ENCODE measurements at places on chromosomes 16 and 17. TPM values are rescaled to one million over a fixed set of nuclear protein-coding genes. Genes with fewer than 3 reads are reported as not detected.
A peak's percentile ranks its signal among the peaks of the same experiment; 100 is the strongest.

GRCh38 chr17:79947351-79948031, 88.2 kb downstream of the TBC1D16 start:
- H3K27me3 ChIP-seq, result no peaks in the 10 kb centered on the region
- H3K27ac ChIP-seq, result no peak overlapping the region
- DNase-seq, result peak; percentile 66
- peaks cover 54% of the 10 kb centered on the region for H3K36me3 ChIP-seq

Gene SHBG
- 0.27 TPM for polyA plus RNA-seq

DNA sequence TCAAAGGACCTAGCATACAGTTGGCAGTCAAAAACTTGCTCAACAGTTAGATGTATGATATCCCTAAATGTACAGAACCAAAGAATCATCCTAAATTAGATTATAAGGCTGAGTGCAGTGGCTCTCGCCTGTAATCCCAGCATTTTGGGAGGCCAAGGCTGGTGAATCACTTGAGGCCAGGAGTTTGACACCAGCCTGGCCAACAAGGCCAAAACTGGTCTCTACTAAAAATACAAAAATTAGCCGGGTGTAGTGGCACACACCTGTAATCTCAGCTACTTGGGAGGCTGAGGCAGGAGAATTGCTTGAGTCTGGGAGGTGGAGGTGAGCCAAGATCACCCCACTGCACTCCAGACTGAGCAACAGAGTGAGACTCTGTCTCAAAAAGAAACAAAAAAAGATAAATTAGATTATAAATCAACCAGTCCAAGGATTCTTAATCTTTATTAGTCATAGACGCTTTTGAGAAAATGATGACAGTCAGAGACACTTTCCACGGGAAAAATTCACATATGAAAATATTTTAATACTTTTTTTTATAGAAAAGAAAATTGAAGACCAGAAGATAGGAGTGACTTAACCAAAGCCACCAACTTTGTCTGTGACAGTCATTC, 77.6 kb downstream of the MMD start:
- peaks cover 6% of the 10 kb centered on the region for H3K4me1 ChIP-seq
- no peaks in the 10 kb centered on the region for H3K36me3 ChIP-seq
- DNase-seq, result no peak
- H3K4me3 ChIP-seq, result no peak overlapping the region
- no peak overlapping the region for H3K27ac ChIP-seq
- no peaks in the 10 kb centered on the region for H3K27me3 ChIP-seq

GRCh38 chr17:7557147-7557764, 1.3 kb upstream of the TNFSF13 start:
- peak overlapping the region; percentile 98 for H3K27ac ChIP-seq
- no peak overlapping the region for H3K4me3 ChIP-seq
- no peaks in the 10 kb centered on the region for H3K27me3 ChIP-seq
- H3K4me1 ChIP-seq, result peaks cover 30% of the 10 kb centered on the region
- H3K36me3 ChIP-seq, result no peaks in the 10 kb centered on the region

Gene CA7
- not detected for polyA plus RNA-seq

GRCh38 chr16:8096211-8096610, 494.1 kb downstream of the TMEM114 start:
- H3K27me3 ChIP-seq, result no peaks in the 10 kb centered on the region
- no peak overlapping the region for H3K4me3 ChIP-seq
- no peaks in the 10 kb centered on the region for H3K36me3 ChIP-seq
- no peaks in the 10 kb centered on the region for H3K4me1 ChIP-seq
- H3K27ac ChIP-seq, result no peak overlapping the region
- DNase-seq, result no peak

Gene HOXB4
- 2.4 TPM for polyA plus RNA-seq

- no peak for DNase-seq
- H3K27ac ChIP-seq, result no peak overlapping the region
- H3K27me3 ChIP-seq, result no peaks in the 10 kb centered on the region
- no peaks in the 10 kb centered on the region for H3K4me1 ChIP-seq
- no peaks in the 10 kb centered on the region for H3K36me3 ChIP-seq
Measured at GRCh38 chr16:65274566-65274965, 152.7 kb upstream of the CDH11 start.

DNA sequence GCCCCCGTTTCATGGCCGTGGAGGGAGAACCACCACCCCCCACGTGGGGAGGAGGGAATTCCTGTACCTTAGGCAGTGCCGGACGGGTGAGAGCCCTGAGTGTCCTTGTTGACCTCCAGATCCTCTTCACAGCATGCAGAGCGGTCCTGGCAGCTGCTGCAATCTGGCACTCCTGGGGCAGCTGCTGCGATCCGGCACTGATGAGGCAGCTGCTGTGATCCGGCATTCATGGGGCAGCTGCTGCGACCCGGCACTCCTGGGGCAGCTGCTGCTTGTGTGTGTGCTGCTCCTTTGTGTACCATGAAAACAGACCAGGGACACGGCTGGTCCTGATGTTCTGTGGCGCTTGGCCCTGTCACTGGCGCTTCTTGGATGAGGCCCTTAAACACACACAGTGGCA, 12.8 kb downstream of the ZNF778 start:
- no peak overlapping the region for H3K27ac ChIP-seq
- peaks cover 66% of the 10 kb centered on the region for H3K36me3 ChIP-seq
- no peak overlapping the region for H3K4me3 ChIP-seq
- no peak for DNase-seq

GRCh38 chr16:1510941-1511351, 17.8 kb downstream of the TELO2 start:
- H3K4me1 ChIP-seq, result no peaks in the 10 kb centered on the region
- H3K4me3 ChIP-seq, result no peak overlapping the region
- peaks cover 57% of the 10 kb centered on the region for H3K36me3 ChIP-seq
- H3K27me3 ChIP-seq, result no peaks in the 10 kb centered on the region

GRCh38 chr17:36127199-36127893, 23.7 kb downstream of the CCL4 start:
- peak overlapping the region; percentile 84 for H3K27ac ChIP-seq
- H3K4me1 ChIP-seq, result peaks cover 64% of the 10 kb centered on the region
- H3K36me3 ChIP-seq, result no peaks in the 10 kb centered on the region
- H3K27me3 ChIP-seq, result no peaks in the 10 kb centered on the region
- no peak overlapping the region for H3K4me3 ChIP-seq

DNA sequence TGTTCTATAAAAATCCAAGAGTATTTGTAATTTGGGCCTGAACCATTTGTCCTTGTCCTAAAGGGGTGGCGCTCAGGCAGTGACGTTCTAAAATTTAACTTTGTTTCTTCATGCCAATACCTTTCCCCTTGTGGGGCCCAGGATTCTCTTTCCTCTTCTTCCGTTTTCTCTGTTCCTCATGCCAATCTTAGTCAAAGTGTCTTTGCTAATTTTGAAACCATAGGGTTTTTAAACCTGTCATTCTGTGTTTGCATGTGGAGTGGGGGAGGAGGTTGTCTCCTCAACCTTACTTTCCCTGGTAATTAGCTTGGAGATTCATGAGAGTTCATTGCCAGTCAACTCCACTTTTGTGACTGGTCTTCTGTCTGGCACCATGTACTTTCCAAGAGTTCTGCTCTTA, 337.1 kb downstream of the MAF start:
- H3K27ac ChIP-seq, result no peak overlapping the region
- H3K36me3 ChIP-seq, result no peaks in the 10 kb centered on the region
- no peaks in the 10 kb centered on the region for H3K27me3 ChIP-seq
- DNase-seq, result no peak
- H3K4me3 ChIP-seq, result no peak overlapping the region

DNA sequence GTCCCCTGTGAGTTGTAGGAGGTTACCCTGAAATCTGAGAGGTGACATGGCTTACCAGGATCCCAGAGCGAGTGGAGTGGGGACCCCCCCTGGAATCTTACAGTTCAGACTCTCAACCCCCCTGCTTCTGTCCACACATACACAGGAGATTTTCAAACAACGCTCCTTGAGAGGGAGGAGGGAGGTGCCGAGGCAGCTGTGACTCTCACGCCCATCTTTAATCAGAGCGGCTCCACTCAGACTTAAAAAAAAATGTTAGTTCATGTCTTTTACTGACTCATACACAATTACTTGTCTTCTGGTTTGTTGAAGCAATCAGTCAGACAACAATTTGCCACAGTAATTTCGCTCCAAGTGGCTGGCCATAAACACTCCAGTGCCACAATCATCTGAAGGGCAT, 15.4 kb upstream of the TMEM220 start:
- no peak overlapping the region for H3K27ac ChIP-seq
- H3K27me3 ChIP-seq, result no peaks in the 10 kb centered on the region
- no peak for DNase-seq

- no peaks in the 10 kb centered on the region for H3K36me3 ChIP-seq
- DNase-seq, result no peak
- no peak overlapping the region for H3K27ac ChIP-seq
- H3K4me1 ChIP-seq, result no peaks in the 10 kb centered on the region
- H3K4me3 ChIP-seq, result no peak overlapping the region
- H3K27me3 ChIP-seq, result no peaks in the 10 kb centered on the region
Measured at GRCh38 chr17:72998343-72998742, 94.1 kb downstream of the SLC39A11 start.

Gene OXLD1
- 102 TPM for polyA plus RNA-seq

- no peak overlapping the region for H3K4me3 ChIP-seq
- no peak overlapping the region for H3K27ac ChIP-seq
- no peaks in the 10 kb centered on the region for H3K27me3 ChIP-seq
- peaks cover 95% of the 10 kb centered on the region for H3K4me1 ChIP-seq
- H3K36me3 ChIP-seq, result peaks cover 47% of the 10 kb centered on the region
Measured at GRCh38 chr16:69328854-69329316, 1.5 kb downstream of the PDF start.

DNA sequence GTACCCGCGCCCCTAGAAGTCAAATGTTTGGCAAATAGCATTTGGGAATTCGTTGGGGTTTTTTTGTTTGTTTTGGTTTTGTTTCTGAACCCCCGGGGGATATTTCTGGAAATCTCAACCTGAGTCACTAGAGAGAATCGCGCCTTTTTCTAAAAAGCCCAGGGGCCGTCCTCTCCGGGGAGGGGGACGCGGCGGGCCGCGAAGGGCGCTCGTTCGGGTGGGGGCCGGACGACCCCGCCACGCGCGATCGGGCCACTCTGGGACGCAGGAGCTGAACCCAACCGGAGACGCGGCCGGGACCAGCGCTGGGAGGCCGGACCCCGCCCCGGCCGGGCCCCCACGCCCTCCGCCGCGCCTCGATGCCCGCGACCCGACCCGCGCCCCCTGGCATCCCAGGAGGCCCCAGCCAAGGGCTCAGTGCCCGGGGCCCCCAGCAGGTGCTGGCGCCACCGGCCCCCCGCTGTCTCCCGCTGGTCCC, 302 bp downstream of the LITAF start:
- H3K27ac ChIP-seq, result peak overlapping the region; percentile 88
- no peaks in the 10 kb centered on the region for H3K36me3 ChIP-seq
- peaks cover 18% of the 10 kb centered on the region for H3K27me3 ChIP-seq
- peaks cover 56% of the 10 kb centered on the region for H3K4me1 ChIP-seq

DNA sequence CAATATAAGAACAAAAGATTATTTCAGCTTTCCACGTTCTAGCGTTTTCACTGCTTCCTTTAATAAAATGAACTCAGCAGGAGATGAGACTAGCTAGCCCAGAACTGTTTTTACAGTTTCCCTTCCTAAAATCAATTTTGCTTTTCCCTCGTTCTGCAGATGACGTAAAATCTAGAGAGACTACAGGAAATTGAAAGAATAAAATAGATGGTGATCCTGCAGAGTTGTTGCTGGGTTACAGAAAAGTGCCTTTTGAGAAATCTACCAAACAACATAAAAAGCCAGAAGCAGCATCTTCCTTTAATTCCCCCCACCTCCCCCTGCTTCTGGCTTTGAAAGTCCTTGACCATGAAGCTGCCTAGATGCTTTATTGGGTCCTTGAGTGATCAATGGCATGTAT, 96.8 kb upstream of the CLEC3A start:
- H3K36me3 ChIP-seq, result no peaks in the 10 kb centered on the region
- H3K4me1 ChIP-seq, result no peaks in the 10 kb centered on the region
- DNase-seq, result no peak
- no peak overlapping the region for H3K27ac ChIP-seq
- H3K27me3 ChIP-seq, result no peaks in the 10 kb centered on the region

GRCh38 chr16:85826686-85827247, 27.3 kb downstream of the COX4I1 start:
- no peak overlapping the region for H3K4me3 ChIP-seq
- H3K27ac ChIP-seq, result no peak overlapping the region
- DNase-seq, result no peak
- no peaks in the 10 kb centered on the region for H3K27me3 ChIP-seq
- no peaks in the 10 kb centered on the region for H3K36me3 ChIP-seq
- peaks cover 20% of the 10 kb centered on the region for H3K4me1 ChIP-seq

Measured in spleen (tissue), 13 donors.